ENCODE measurements at places on chromosomes 11 and 22. TPM values are rescaled to one million over a fixed set of nuclear protein-coding genes. Genes with fewer than 3 reads are reported as not detected.

- no peaks in the 10 kb centered on the region for H3K27me3 ChIP-seq
- no peaks in the 10 kb centered on the region for H3K4me1 ChIP-seq
- no peak overlapping the region for H3K27ac ChIP-seq
- H3K36me3 ChIP-seq: no peaks in the 10 kb centered on the region
Measured at GRCh38 chr11:102680945-102681344, 24.6 kb downstream of the MMP27 start.

DNA sequence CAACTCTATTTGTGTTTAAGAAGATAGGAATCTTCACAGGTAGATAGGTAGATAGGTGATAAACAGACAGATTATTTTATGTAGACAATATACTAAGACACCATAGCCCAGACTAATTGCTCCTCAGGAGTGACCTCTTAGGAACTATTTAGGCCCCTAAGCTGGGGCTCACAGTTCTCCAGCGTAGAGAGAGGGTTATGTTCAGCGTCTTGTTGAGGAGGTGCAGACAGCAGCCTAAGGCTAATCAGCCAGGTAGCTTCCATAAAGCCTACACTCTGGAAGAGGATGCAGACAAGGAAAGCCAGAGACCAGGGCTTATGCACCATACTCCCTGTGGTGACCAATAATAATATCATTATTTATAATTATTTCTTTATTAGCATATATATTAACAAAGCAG is 705.2 kb downstream of the LRRC4C start:
- no peaks in the 10 kb centered on the region for H3K27me3 ChIP-seq
- H3K36me3 ChIP-seq: no peaks in the 10 kb centered on the region
- no peak for DNase-seq
- no peak overlapping the region for H3K4me3 ChIP-seq

DNA sequence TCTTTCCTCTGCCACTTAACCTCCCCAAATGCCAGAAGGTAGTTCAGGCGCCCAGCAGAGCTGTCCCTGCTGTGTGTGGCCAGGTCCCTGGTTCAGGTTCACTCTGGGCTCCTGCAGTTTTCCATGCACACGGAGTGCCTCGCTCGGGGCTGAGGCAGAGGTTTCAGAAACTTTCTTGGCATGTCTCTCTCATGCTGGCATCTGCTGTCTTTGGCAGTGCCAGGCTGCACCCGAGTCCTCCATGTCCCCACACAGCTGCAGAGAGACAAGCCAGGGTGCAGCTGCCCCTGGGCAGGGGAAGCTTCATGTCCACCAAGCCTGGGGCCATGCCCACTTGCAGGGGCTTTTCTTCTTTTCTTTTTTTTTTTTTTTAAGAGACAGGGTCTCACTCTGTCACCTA is 7.0 kb upstream of the NEFH start:
- H3K27me3 ChIP-seq: peaks cover 83% of the 10 kb centered on the region
- no peaks in the 10 kb centered on the region for H3K4me1 ChIP-seq
- no peaks in the 10 kb centered on the region for H3K36me3 ChIP-seq

GRCh38 chr22:16783930-16784354 is 41.3 kb downstream of the XKR3 start:
- DNase-seq: no peak
- H3K27me3 ChIP-seq: no peaks in the 10 kb centered on the region
- H3K4me1 ChIP-seq: no peaks in the 10 kb centered on the region
- H3K4me3 ChIP-seq: no peak overlapping the region
- H3K36me3 ChIP-seq: no peaks in the 10 kb centered on the region

The WT1 gene
- total RNA-seq: not detected

The CYB5R2 gene
- 56.1 TPM for total RNA-seq
